ENCODE measurements at places on chromosomes 13 and 19.

DNA sequence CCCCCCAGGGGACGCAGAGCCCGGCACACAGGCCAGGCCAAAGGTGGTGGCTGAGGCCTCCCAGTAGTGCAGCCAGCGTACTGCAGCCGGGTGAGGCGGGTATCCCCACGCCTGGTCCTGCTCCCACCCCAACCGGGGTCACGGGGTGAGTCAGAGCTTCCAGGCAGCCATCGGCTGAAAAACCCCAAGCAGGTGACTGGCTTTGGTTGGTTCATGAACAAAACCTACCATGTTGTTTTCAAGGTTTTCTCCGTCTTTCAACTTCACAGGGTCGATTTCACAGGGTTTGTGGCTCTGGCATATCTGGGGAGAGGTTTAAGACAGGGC is 42.1 kb upstream of the C13orf46 start:
- DNase-seq, result no peak

GRCh38 chr13:45670189-45670885 is 31.8 kb upstream of the CBY2 start:
- no peak for DNase-seq

DNA sequence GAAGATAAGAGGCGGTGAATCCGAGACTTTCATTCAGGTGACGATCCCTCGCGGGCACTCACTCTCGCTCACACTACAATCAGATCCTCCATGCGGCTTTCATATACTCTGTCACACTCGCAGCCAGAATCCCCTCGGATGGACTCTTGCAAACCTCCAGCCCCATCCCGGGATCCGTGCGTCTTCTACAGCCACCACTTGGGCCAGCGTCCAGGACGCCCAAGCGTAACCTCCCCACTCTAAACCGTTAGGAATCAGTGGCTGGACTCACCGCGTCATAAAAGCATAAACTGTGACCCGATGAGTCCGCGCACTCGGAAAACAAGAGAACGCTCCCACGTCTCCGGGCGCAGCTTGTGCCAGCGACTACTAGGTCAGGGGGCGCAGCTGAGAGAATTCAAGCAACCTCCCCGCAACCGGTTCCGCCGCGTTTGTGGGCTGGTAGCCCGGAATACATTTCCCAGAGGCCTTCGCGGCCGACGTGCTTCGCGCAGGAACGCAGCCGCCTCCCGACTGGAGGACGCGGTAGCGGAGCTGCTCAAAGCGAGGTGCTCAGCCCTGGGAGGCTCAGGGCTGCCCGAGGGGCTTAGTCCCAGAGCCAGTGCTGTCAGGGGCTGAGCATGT is 27.6 kb downstream of the ZNF607 start:
- peak; percentile 64 for DNase-seq

GRCh38 chr13:99218545-99218944 is 17.9 kb downstream of the UBAC2 start:
- DNase-seq, result no peak

DNA sequence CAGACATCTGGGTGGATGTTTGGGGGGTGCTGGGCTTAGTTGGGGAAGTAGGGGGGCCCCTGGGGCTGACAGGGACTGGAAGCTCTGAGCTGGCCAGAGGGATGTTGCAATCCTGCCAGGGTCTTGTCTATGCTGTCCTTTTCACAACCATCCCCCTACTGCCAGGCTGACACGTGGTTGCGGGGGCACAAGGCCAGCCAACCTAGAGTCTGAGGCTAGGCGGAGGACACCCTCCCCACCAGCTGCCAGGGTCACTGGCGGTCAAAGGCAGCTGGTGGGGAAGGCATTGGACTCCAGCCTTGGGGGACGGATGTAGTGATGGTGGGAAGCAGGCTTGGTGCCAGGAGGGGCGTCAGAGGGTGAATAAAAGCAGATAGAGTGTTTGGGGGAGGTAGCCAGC is 1.6 kb upstream of the APOC1 start:
- no peak for DNase-seq

- no peak for DNase-seq
These were observed 33.9 kb downstream of the ATP11A start for GRCh38 chr13:112723771-112724170.

- DNase-seq, result no peak
These were observed 30.7 kb upstream of the VSTM2B start for GRCh38 chr19:29495091-29495490.

DNA sequence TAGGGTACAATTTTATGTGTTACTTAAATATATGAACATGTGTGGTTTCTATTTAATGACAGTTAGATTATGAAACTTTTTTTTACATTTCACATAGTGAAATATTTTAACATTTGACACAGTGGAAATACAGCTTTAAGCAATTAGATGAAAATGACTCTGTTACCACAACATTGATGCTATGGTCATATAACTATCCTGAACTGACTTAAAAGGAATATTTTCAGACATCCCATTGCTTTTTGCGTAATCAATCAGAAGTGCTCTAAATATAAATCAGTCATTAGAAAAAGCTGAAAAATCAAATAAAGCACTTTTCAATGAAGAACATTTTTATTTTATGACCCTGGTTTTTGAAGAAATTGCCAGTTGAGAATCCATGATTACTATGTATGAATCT is 80.3 kb downstream of the UFM1 start:
- no peak for DNase-seq

DNA sequence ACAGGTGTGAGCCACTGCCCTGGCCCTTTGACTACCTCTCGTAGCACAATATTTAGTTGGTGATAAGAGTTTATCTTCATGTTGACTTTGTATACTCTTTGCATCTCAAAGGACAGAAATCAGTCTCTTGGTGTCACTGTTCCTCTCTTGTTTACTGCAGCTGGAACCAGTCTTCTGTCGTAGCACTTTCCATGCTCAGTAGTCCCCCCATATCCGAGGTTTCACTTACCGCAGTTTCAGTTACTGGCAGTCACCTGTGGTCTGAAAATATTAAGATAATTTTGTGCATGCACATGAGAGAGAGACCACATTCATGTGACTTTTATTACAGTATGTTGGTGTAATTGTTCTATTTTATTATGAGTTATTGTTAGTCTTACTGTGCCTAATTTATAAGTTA is 49.1 kb downstream of the WASF3 start:
- no peak for DNase-seq

- no peak for DNase-seq
These were observed 451.8 kb downstream of the SUCLA2 start for GRCh38 chr13:47549219-47549752.

DNA sequence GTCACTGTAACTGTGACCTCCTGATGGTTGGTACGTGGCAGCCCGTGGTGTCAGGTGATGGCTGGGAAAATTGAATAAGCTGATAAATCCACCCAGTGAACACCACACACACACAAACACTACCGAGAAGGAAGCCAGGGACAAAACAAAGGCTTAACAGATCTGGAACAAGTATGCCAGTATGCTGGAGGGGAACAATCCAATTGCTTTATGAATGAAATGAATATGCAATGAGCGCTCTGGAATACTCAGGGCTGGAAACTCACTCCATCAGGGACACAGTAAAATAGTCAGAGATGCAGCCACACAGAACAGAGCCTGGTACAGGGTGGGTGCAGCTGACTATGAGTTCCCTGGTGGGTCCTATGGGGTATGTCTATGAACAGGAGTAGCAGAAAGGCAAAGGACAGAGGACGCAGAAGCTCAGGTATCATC is 16.7 kb downstream of the TMTC4 start:
- DNase-seq, result no peak

GRCh38 chr19:54136086-54136863 is 1.3 kb upstream of the CNOT3 start:
- DNase-seq, result no peak

GRCh38 chr13:59643906-59644626 is 519.7 kb downstream of the DIAPH3 start:
- DNase-seq, result no peak

DNA sequence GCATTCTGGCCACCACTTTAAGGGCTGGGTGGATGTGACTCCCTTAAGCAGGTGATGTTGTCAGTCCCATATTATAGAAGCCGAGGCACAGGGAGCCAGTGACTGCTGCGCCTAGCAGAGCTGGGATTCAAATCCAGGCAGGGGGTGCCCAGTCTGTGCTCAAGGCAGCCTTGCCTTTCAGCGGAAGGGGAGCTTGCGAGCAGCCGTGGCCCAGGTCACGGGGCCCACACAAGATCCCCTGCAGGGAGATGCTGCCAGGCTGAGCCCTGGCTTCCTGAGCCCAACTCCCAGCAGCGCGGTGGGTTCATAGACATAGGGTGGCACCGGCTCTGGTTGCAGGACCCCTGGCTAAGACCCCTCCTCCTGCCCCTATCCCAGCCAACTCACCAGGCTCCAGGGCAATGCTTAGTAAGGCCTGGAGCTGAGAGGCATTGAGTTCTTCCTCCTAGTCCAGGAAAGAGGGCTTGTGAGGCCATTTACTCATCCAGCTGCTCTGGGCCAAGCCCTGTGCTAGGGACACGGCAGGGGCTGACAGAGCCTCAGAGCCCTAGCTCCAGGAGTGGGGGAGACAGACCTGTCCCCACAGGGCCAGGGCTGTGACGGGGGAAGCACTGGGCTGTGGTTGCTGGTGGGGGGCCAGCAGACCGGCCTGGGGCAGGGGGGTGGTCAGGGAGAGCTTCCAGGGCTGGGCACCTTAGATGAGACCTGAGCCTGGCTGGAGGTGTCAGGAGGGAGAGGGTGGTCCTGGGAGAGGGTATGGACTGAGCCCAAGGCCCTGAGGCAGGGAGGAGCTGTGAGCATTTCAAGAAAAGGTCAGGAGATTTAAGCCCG is 9.6 kb downstream of the CAPN12 start:
- peak; percentile 56 for DNase-seq

GRCh38 chr13:31038834-31039552 is 106.5 kb downstream of the TEX26 start:
- DNase-seq, result peak; percentile 96

GRCh38 chr19:44315883-44316282 is 11.1 kb upstream of the ZNF235 start:
- DNase-seq, result no peak

DNA sequence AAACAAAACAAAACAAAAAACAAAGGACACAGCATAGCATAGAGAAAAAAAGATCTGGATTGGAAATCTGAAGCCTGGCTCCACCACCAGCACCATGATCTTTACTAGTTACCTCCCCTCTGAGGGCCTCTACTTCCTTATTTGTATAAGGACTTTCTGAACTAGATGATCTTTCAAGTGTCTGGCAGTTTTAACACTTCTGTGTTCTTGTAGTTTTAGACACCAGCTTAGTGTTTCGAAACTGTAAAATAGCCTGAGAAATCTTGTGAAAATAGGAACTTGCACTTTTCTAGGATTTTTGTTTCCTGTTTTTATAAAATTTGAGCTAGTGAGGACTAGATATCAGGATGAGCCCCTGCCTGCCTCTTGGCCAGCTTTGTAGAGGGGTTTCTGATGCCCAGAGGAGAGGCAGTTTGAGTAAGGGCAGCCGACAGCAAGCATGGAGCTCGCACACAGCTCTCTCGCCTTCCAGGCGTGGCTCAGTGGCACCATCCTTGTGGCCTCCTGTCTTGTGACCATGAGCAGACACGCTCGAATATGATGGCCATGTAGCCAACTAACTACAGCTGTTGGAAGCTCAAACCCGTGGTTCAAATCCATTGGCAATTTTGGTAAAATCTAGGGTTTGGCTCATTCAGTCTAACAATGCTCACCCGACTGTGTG is 319.0 kb downstream of the KCNRG start:
- DNase-seq, result peak; percentile 72

DNA sequence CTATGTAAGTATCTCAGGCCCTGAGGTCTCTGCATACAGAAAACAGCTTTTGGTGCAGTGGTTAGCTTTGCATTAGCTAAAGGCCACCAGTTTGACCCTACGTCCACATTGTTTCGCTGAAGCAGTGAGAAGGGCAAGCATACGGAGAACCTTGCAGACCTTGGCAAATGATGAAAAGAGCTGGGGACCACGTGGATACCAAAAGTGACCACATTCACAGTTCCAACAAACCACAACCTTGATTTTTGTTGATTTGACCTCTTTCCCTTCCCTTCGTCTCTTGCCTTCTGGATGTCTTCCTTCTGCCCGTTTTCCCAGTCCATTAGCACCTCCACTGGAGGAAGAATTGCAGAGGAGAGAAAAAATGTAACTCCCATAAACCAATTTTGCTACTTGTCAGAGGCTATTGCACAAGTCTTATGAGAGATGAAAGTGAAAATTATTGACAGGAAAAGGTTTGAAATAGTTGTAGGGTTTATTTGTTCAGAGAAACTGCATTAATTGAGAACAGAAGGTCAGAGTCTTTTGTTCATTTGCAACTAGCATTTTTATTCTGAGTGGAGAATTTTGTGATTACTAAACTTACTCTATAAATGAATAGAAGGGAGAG is 293.9 kb upstream of the HTR2A start:
- DNase-seq, result no peak

GRCh38 chr13:82636119-82636518 is 1246.2 kb downstream of the SLITRK1 start:
- DNase-seq, result no peak

DNA sequence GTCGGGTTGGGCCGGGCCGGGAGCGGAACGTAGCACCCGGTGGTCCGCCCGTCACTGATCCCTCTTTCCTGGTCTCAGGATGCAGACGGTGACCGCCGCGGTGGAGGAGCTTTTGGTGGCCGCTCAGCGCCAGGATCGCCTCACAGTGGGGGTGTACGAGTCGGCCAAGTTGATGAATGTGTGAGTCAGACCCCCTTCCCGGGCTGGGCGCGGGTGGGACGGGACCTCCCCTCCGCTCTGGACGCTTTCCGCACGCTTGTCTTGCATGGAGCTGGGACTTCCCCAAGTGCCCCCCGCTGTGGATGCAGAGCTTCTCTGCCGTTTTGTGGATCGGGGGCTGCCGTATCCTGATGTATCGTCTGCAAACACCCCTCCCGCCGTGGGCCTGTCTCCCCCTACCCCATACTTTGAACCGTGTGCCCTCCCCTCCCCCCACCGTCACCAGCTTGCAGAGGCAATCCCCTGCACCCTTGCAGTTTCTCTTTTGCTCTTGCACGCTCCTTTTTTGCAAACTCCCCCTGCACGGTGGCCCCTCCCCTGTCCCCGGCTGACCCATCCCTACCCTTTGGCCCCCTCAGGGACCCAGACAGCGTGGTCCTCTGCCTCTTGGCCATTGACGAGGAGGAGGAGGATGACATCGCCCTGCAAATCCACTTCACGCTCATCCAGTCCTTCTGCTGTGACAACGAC is 669 bp downstream of the GADD45B start:
- no peak for DNase-seq

DNA sequence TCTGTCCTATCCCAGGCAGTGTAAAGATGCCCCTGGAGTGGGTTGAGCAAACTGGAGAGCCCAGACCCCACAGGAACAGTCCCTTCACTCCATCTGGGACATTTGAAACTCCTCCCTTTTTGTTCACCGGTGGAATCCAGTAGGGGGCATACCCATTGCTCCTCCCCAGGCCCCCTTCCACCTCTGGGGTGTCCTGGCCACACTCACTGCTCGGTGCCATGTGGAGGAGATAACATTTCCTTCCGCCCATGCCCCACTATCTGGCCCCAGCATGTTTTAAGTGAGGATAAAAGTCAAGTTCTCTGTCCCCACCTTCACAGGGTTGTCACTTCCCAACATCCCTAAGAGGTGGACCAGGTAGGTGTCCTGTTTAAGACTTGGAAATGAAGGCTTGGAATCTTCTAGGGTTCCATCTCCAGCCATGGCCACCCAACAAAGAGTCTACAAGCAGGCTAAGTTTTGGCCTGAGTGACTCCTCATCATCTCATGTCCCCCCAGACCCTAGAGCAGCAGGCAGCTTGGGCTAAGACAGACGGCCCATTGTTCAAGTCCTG is 9.3 kb downstream of the ZNF526 start:
- DNase-seq, result no peak
